Mesendoderm (in vitro differentiated cells): ENCODE measurements at places on chromosomes 3 and 15.

- DNase-seq: no peak
Measured at GRCh38 chr3:192864941-192865340, 52.7 kb downstream of the MB21D2 start.

GRCh38 chr15:100191161-100191560, 150.6 kb downstream of the ADAMTS17 start:
- peak; percentile 6 for DNase-seq

DNA sequence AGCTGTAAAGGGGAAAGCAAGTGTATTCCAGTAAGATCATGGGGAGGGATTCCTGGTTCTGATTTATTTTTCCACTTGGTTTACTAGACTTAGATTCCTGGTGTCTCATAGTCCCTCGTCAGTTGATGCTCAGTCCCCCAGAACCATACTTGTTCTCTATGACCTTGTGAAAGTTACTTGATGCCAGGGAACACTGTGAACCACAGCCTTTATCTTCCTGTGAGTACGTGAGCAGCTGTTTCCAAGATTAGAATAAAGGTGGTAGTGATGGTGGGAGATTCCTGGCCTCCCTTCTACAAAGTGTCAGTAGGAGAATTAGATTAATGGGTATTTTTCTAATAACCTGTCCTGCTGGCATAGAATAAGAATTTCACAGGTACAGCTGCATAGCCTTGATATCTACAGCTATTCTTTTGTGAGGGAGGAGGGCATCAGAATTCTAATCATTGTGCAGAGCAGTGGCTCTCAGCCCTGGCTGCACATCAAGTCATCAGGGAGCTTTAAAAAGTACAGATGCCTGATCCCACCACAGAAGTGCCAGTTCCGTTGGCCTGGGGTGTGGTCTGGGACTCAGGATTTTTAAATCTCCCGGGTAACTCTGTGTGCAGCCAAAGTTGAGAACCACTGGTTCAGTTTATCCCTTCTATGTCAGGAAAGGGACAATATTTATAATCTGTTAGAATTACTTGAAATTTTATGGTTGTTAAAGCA, 20.0 kb downstream of the GPD1L start:
- no peak for DNase-seq

DNA sequence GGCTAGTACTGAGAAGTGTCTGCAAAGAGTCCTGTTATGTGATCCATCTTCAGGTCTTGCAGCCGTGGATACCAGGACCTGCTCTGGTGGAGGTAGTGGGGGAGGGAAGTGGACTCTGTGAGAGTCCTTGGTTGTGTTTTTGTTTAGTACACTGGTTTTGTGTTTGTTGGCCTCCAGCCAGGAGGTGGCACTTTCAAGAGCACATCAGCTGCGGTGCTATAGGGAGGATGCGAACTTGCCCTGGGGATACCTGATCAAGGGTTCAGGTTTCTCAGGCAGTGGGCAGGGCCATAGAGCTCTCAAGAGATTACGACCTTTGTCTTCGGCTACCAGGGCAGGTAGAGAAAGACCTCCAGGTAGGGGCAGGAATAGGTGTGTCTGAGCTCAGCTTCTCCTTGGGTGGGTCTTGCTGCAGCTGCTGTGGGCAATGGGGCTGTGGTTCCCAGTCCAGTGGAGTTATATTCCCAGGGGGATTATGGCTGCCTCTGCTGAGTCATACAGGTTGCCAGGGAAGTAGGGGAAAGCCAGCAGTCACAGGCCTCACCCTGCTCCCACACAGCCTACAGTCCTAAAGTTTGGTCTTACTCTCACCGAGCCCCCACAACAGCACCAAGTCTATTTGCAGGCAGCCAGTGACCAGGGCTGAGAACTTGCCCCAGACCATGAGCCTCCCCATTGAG, 132.8 kb upstream of the NPHP3 start:
- DNase-seq: no peak

- DNase-seq: no peak
Measured at GRCh38 chr15:80081390-80081789, 21.9 kb downstream of the ZFAND6 start.

GRCh38 chr15:89429986-89430385, 66.4 kb downstream of the RHCG start:
- DNase-seq: no peak

DNA sequence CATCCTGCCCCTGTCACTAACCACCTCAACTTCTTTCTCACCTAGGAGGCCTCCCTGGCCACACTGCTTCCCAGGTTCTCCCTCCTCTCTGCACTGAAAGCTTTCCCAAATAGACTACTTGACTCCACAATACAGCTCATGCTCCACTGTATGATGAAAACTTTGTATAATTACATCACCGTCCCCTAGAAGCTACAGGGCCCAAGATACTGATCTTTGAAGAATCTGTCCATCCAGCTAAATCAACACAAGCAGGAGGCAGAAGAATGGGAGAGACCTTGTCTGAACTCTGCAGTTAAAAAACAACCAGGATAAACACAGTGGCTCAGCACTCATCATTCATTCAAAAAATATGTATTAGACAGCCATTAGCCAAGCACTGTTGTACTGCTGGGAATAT, 26.4 kb upstream of the RPS17 start:
- no peak for DNase-seq
